ENCODE measurements at places on chromosomes 4 and X.

- peak; percentile 11 for DNase-seq
These were observed 784 bp downstream of the MAP7D3 start for GRCh38 chrX:136250191-136251040.

DNA sequence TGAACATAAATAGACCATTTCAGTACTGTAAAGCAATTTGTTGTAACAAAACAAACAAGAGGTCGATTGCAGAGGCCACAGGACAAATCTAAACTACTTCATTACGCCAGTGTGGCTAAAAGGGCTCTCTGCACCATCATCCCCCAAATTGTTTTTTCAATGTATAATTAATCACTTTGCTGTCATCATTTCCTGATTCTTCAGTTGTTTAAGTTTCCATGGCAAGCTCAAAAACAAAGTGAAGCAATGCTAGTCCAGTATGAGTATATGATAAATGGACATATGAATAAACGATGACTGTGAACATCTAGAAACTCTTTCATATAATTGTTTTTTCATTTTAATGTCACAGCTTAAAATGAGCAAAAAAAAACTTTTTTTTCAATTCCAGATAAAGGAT lies 235.4 kb upstream of the FGF13 start:
- DNase-seq, result no peak

GRCh38 chr4:113781439-113782040 lies 20.0 kb upstream of the CAMK2D start:
- no peak for DNase-seq

DNA sequence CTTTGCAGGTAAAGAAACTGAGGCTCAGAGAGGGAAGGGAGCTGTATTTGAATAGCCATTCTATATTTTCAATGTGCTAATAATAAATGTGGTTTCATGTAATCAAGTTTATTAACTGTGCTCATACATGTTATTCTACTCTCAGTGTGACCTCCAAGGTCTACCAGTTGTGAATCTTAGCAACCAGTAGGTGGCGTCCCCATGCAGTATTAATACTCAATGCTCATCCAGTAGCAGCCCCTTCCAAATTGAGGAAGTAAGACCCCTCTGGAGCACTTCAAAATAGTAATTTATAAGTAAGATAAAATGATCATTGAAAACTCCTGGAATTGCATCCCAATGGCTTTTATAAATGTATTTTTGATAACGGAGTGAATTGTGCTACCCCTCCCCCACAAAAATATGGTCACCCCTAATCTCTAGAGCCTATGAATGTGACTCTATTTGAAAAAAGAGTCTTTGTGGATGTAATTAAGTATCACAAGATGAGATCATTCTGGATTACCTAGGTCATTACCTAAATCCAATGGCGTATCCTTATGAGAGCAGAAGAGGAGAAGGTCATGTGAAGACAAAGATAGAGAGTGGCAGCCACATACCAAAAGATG lies 20.4 kb upstream of the SEPSECS start:
- no peak for DNase-seq

DNA sequence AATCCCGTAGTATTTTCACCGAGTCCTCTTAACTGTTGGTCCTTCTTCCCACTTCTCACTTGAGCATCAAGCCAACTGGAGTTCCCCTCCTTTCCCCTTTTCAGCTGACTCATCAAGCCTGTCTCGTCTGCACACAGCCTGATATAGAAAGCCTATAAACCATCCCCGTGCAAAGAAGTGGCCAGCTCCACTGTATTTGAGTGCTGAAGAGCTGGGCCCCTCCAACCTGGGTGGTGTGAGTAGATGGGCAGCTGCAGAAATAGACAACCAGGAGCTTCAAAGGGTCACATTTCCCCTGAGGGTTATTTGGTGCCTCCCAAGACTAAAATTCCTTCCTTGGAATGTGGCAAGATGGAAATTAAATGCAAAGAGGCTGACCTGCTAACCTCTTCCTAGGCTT lies 199.7 kb downstream of the HS6ST2 start:
- no peak for DNase-seq

DNA sequence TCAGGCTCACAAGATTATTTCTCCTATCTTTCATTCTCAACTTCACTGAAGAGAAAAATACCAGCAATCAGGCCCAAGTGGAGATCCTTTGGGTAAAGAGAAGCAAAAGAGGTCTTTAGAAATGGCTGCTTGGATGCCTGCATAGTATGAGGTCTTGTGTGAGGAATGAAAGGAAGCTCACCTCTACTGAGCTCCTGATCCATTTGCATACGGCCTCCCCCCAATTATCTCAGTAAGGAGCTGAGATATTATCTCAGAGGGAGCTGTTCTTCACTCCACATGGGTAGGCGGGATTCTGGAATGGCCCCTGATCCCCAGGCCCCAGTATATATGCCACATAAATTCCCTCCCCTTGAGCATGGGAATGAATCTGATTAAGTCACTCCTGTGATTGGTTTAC lies 75.8 kb downstream of the EVC2 start:
- DNase-seq, result no peak

GRCh38 chrX:133546441-133546840 lies 131.2 kb upstream of the GPC4 start:
- no peak for DNase-seq

DNA sequence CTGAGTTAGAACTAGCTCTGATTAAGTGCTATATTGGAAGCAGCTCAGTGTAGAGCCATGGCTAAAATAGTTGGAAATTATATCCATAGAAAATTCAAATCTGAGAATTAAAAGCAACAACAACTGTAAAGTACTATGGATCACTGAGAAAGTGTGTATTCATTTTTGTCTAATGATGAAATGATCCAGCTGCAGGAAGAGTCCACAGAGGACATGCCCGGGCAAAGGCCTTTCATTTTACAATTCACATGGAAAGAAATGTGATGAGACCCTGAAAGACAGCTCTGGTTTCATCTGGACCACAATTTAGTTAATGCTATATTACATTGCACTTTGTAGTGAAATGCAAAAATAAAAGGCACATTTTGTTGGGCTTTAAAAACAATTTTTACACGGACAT lies 196.8 kb upstream of the FAT1 start:
- no peak for DNase-seq

DNA sequence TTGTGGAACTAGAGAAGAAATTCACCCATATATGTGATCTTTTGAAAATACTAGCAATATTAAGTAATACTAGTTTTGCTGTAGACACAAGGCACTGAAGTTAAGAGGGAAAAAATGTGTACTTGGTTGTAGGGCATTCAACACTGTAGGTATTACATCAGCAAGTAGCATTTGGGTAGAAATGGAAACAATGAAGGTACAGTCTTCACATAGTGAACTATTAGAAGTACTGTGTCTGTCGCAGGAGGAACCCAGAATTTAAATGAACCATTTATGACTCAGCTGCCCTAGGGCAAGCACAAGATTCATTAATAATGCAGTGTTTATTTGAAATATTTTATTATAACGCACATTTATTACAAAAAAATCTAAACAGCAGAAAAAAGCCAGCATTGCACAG lies 572.7 kb upstream of the TENM3 start:
- no peak for DNase-seq

- no peak for DNase-seq
These were observed 34.1 kb downstream of the DCHS2 start for GRCh38 chr4:154457471-154457870.

DNA sequence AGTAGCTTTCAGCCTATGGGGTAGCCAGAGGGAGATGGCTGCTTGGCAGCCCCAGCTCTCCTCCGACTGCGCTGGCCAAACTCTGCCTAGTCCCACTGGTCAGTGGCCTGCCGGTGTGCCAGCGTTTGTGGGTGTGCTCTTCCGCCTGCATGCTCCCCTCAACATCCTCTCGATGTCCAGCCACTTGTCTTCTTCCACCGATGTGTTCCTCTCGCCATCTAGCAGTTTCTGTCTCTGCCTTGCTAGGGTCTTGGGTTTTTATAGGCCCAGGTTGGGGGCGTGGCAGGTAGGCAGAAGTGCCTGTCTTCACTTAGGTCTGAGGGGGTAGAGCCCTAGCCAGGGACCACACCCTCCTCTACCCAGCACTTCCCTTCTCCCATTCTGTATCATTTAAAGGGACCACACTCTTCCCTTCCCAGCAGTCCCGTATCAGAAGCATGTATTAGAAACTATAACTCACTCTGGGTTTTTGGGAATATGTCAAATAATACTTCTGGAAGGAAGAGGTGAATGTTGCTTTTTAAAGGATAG lies 124.4 kb downstream of the KDM6A start:
- no peak for DNase-seq

GRCh38 chr4:41323706-41324105 lies 67.0 kb downstream of the UCHL1 start:
- DNase-seq, result no peak

DNA sequence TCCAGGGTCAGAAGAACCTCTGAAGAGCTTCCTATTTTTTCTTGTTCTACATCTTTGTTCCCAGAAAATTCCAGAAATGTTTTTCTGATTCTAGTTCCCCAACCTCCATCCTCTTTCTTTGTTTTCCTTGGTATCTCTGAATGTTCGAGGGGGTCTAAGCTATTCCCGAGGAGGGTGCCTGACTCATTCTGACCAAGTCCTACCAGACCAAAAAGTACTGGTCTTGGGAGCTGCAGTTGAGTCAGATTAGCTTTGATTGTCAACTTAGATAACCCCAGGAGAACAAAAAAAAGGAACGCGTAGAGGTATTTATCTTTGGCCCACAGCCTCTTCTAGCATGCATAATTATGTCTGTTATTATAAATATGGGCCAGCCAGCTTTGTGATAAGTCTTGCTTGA lies 12.1 kb upstream of the TENM3 start:
- DNase-seq, result no peak
